ENCODE measurements at places on chromosomes 1 and 21.

GRCh38 chr1:219040291-219040690 lies 133.4 kb upstream of the LYPLAL1 start:
- no peak for DNase-seq

DNA sequence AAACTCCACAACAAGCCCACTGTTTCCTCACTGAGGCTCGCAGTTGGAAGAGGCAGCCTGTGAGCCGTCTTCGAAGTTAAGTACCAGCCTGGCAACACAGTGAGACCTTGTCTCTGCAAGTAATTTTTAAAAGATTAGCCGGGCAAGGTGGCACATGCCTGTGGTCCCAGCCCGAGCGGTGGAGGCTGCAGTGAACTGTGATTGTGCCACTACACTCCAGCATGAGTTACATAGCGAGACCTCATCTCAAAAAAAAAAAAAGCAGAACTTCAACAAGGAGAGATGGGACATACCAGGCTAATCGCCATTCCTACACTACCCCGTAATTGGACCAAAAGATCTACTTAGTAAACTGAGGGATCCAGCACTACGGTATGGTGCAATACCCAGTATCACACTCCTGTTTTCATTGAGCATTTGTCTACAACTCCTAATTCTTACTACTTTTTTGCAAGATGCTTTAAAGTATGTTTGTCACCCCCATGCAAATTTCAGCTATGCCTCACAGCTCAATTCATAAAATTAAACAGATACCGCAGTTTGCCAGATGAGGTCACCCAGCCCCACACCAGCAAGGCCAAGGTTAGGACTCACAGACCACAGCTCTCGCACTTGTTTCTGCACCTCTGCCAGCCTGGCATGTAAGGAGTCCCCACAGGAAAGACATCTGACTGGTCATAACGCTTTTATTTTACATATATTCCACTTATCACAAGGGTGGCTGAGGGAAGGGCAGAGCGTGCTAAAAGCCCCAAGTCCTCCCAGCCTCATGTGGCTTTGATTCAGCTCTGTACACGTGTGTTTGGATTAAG lies 21.0 kb downstream of the SDE2 start:
- no peak for DNase-seq

- no peak for DNase-seq
Measured at GRCh38 chr1:5349526-5349925, 642.7 kb downstream of the NPHP4 start.

DNA sequence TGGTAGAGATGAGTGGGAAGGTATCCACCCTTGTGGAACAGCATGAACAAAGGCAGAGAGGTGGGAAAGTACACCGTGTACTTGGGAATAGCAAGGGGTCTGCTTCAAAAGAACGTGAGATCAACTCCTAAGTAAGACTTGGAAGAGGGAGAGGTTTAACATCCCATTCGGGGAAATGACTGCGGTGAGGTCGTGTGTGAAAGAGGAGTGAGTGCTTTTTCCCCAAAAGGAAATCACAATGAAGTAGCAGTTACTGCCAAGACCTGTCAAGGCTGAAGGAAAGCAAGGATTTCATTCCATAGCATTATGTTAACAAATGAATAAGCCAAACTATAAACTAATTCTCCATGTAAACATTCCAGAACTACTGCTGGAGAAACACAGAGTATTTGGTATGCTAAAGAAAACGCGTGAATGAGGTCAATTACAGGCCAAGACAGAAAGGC lies 20.0 kb upstream of the SYDE2 start:
- DNase-seq = no peak

DNA sequence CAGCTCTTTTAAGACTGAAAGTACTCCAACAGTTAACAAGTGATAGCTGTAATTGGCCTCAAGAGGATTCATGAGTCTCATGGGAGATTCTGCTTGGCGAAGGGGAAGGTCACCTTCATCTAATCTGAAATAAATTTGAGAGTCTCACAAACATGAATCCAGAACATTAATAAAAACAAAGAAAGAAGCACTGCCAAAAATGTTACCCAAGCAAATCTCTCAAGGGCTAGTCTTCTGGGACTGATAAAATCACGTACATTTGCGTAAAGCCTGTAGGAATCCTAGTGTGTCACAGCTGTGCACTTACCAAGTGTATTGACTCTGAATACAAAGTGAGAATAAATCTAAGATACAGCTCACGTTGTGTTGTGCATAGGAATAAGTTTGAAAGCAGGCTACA lies 21.2 kb upstream of the NUF2 start:
- no peak for DNase-seq

- DNase-seq = no peak
Measured at GRCh38 chr1:225748529-225748928, 29.1 kb upstream of the SRP9 start.

GRCh38 chr21:42245331-42246193 lies 26.6 kb downstream of the ABCG1 start:
- no peak for DNase-seq

GRCh38 chr1:6603915-6604558 lies 1.4 kb upstream of the KLHL21 start:
- DNase-seq = no peak

DNA sequence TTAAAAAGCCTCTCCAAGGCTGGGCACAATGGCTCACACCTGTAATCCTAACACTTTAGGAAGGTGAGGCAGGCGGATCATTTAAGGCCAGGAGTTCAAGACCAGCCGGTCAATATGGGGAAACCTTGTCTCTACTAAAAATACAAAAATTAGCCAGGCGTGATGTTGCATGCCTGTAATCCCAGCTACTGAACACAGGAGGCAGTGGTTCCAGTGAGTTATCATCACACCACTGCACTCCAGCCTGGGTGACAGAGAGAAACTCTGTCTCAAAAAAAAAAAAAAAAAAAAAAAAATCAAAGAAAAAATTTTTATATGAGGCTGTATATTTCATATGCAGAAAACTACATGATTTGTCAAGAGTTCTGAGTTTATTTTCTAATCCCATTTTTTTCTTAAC lies 1107.1 kb upstream of the TMPRSS15 start:
- no peak for DNase-seq

DNA sequence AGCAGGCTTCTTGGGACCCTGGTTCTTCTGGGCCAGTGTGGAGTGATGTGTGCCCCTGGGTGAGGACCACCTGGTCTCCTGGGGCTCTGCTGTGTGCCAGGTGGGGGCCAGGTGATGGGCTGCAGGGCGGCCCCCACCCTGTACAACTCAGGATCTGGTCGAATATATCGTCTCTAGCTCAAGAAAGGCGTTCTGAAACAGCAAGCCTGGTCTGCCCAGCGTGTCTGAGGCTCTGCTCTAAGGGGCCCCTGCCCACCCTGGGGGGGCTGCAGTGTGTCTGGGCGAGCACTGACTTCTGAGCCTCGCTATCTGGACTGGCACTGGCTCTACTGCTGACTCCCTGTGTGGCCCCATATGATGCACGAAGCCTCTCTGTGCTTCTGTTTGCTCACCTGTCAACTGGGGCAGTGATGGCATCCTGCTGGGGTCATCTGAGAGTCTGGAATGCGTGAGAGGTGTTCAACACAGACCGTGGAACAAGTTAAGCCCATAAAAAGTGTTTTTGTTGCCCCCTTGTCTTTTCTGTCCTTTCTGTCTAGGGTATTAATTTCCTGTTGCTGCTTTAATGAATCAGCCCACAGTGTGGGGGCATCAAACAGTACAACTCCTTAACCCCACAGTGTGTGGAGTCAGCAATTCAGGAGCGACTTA lies 56.0 kb upstream of the TRAPPC10 start:
- no peak for DNase-seq

All from HT1080 (cell line).